ENCODE measurements at places on chromosomes 12 and 14.

DNA sequence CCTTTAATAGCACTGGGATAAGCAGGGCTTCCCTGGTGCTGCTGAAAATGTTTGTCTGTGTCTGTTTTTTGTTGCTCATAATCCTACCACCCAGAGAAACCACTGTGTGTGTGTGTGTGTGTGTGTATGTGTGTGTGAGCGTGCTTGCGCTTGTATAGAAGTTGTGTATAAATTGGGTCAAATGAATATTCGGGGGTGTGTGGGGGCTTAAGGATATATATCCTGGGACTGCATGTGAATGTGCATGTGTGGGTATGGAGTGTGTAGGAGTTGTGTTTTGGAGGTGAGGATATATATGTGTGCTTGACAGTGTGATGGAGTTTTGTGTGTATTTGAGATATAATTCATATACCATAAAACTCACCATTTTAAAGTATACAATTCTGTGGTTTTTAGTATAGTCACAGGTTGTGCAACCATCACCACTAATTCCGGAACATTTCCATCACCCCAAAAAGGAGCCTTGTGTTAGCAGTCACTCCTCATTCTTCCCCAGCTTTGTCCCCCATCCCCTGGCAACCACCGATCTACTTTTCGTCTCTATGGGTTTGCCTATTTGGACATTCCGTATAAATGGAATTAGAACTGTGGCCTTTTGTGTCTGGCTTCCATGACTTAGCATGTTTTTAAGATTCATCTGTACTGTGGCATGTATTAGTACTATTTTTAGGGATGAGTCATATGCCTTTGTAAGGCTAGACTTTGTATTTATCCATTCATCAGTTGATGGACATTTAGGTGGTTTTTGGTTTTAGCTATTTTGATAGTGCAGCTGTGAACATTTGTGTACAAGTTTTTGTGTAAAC lies 25.6 kb downstream of the TCTN1 start:
- no peak for DNase-seq

GRCh38 chr12:8544295-8544694 lies 3.6 kb upstream of the CLEC4E start:
- DNase-seq, result peak; percentile 54

DNA sequence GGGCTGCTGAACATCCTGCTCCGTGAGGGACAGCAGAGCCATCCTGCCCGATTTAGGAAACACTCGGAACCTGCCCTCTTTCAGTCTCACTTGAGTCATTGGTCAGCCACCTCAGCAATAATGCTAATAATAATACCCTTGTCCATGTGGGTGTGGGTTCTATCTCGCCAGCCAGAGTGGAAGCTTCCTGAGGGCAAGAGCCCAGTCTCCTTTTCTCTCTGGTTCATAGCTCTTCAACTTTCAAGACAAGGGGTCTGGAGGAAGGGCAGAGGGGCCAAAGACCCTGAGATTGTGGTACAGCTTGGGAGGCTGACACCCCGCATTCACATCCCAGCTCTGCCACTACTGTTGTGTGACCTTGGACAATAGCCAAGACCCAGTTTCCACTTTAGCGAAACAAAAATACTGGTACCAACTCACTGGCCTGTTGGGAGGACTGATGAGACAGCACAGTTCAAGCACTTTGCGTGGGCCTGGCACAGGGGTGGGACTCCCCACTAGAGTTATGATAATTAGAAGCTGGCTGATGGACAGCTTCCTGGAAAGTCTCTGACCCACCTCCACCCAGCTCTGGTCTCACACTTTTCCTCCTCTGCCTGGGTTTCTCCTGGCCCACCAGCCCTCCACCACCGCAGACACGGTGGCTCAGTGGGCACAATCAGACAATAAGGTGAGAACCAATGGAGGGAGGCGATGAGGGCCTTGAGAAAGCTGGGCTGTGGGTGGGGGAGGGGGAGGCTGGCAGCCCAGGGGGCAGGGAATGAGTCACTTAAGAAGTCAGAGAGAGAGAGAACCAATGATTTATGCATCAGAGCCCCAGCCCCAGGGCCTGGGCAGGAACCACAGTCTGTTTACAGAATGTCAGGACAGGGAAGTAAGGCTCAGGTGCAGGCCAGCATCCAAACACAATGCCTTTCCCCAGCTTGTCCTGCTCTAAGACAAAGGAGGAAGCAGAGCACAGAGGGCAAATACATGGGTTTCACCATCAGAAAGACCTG lies 9.6 kb downstream of the FAIM2 start:
- no peak for DNase-seq

DNA sequence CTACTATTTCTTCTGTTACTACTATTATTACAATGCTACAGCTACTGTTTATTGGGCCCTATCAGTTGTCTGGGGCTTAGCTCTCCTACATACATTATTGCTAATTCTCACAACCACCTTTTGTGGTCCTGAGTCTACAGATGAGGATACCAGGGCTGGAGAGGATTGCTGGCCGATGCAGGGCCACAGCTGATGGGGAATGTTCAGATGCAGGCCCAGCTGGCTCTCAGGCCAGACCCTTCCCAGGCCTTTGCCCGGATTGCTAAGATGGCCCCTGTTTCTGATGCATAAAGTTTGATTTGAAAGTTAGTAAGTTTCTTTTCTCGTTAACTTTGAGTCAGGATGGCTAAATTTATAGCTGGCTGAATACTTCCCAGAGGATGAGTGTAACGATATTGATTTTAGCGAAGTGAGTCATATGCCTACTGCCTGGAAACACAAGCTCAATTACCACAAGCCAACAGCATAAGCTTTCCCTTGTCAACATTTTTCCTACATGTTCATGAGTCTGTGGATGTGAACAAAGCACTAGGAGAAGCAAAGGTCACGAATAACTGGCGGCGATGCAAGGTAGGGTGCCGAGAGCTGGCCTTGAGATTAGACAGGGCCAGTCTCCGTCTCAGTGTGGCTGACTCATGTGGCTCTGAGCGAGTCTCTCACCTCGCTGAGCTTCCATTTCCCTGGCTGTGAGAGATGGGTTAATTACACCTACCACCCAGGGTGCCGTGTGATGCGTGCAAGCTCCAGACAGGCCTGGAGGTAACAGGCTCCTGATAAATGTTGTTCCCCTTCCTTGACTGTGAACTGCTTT lies 111.0 kb downstream of the BEGAIN start:
- no peak for DNase-seq

- no peak for DNase-seq
Measured at GRCh38 chr14:81324011-81324410, 76.1 kb downstream of the STON2 start.

DNA sequence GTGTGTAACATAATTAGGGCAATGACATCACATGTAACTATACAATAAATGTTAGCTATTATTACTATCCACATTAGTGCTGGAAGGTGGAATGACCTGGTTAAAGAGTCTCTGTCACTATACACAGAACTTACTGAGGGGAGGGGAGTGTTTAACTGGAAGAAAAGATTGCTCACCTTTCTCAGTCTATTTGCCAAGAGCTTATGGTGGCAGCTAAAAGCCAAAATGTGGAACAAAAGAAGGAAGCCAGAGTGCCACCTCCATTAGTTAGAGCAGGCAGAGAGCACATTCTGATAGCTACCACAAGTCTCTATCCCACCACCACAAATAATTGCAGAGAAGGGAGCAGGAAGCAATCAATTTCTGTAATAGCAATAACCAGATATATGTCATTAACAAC lies 124.4 kb downstream of the MED13L start:
- no peak for DNase-seq

DNA sequence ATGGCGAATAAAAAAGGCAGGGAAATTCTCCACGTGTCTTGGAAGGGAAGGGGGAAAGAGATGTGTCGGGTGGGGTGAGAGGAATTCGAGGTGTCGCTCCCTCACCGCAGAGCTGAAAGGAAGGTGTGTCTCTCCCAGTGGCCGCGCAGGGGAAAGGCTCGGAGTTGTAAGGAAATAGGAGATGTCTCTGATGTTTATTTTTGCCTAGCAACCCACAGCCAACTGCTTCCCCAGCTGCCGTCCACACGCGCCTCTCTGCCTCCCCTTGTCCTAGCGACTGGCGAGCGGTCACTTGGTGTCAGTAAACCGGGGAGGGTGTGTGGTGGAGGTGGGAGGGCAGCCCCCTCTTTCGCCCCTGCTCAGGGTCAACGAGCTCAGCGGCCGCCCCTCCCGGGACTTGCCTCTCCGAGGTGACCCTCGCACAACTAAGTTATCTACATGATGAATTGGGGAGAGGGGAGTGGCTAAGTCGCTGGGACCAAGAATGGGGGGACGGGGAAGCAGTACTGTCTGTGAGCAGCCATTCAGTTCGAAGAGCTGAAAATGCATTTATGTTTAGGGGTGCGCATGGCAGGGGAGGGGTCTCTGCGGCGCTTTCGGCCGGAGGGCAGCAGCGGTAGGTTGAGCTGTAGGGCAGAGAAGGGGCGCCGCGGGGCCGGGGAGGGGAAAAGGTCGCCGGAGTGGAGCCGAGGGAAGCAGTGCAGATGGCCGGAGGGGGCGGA lies 585 bp upstream of the DYRK2 start:
- DNase-seq, result peak; percentile 23

- DNase-seq, result no peak
Measured at GRCh38 chr12:85698937-85699336, 137.3 kb downstream of the RASSF9 start.

DNA sequence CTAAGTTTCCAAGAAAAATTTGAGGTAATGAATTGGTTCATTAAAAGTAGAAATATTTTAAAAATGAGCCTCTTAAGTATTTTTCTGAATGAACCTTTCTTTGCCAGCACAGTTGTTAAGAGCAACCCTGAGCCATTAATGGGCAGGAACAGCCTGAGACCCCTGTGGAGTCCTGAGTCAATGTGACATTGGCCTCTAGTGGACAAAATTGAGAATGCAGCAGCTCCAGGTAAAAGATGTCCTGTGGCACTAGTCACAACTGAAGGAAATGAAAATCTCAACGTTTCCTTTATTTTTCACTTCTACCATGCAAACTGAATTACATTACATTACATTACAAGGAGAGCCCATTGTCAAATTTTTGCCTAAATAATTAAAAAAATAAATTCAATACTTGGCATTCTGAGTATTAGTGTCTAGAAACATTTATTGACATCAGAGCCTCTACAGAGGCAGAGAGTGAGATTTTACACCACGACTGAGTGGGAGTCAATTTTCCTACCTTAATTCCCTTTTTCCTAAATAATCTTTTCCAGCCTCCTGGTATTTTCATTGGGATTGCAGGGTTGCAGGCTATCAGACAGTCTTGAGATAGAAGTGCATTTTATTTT lies 135.7 kb downstream of the PPM1H start:
- DNase-seq, result peak; percentile 31

- DNase-seq, result no peak
Measured at GRCh38 chr12:5294274-5295070, 137.4 kb upstream of the NTF3 start.

DNA sequence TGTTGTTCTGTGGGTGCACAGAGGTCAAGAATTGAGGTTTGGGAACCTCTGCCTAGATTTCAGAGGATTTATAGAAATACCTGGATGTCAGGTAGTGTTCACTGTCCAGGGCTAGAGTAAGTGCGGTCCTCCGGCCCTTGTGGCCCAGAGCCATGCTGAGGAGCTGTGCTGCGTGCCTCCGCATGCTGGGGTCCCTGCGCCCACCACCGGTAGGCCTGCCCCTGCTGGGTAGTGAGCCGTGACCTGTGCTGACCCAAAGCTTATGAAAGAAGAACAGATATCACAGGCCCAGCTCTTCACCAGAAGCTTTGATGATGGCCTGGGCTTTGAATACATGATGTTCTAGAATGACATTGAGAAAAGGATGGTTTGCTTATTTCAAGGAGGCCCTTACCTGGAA lies 37.8 kb upstream of the CMAS start:
- no peak for DNase-seq

DNA sequence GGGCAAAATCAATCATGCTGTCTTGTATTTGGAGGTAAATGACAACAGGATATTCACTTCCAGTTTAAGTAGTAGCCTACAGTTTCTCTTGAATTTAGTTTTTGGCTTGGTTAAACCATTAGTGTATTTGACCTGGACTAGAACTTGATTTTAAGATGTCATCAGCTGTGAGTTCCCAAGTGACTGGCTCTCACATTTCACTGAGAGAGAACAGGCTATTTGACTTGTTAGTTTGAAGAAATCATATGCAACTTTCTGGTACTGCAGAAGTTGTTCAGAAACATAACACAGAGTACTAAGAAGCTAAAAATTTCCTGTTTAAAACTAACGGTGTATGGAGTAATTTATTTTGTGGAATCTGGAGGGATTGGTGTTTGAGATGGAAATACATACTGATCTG lies 22.3 kb downstream of the MNAT1 start:
- DNase-seq, result no peak

DNA sequence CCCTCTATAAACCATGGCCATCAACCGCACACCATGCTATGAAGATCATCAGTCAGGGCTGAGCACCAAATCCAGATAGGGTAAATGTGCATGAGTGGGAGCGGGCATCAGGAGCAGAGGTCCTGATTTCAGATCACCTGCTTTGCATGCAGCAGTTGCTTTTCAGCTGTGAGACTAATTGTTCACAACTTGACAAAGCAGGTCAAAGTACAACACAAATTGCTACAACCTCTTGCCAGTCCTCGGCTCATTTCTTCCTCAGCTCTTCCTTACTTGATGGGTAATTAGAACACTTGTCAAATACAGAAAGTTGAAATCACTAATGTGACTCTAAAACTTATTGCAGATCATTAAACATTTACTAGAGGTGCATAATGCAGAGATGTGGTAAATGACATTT lies 171.6 kb downstream of the PPM1H start:
- no peak for DNase-seq

- no peak for DNase-seq
Measured at GRCh38 chr14:29671034-29671433, 256.6 kb downstream of the PRKD1 start.

- DNase-seq, result no peak
Measured at GRCh38 chr14:23660290-23661226, 24.4 kb downstream of the DHRS2 start.

- DNase-seq, result no peak
Measured at GRCh38 chr12:128871516-128871892, 18.2 kb downstream of the GLT1D1 start.

DNA sequence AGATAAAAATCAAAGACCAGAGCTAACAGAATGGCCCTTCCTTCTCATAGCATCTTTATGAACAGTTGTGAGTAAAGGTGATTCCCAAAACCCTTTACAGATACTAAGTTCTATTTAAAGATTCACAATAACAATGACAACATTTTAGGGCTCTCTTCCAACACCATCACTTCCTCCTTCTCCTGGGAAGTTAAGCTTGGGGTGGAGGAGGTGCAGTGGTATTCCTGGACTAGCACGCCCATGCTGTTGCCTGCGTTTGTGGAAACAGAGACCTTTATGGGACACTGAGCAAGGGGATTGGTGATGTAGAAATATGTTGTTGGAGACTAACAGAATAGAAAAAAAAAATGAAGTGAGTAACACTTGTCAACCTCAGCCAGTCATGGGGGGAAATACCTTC lies 22.5 kb downstream of the SYNE2 start:
- DNase-seq, result no peak

- DNase-seq, result no peak
Measured at GRCh38 chr12:94699801-94700200, 49.4 kb upstream of the TMCC3 start.

All from stimulated activated CD4-positive, alpha-beta T cell treated with anti-CD3 and anti-CD28 coated beads, Interleukin-4, amount 100 ng/mL, for 1 hour (primary cell).